ENCODE measurements at places on chromosomes 4 and X. TPM values are rescaled to one million over a fixed set of nuclear protein-coding genes. Genes with fewer than 3 reads are reported as not detected.

DNA sequence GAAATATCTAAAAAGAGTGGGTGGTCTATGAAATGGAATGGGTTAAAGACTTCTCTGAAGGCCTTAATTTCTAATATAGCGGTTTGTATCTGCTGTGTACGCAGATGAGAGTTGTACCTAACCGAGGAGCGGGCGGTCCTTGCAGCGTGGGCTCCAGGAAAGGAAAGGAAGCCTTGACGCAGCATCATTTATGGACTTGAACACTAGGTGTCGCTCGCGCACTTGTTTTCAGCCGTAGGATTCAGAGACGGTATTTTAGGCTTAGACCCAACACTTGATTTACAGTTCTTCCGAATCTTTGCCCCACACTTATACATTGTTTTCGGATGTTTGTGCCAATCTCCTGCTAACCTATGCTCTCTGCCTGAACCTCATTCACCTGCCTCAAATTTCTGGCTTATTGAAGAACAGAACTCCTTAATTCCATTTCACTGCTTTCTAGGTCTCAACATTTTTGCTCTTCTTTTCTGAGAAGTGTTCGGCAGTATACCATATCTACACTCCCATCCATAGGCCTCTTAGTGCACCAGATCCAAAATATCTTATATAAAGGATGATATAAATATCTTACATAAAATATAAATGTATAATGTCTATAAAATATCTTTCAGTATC, 48.9 kb upstream of the AADAT start:
- no peaks in the 10 kb centered on the region for H3K36me3 ChIP-seq
- no peak overlapping the region for H3K4me3 ChIP-seq
- peak; percentile 92 for DNase-seq
- no peaks in the 10 kb centered on the region for H3K4me1 ChIP-seq
- H3K27me3 ChIP-seq = no peaks in the 10 kb centered on the region

DNA sequence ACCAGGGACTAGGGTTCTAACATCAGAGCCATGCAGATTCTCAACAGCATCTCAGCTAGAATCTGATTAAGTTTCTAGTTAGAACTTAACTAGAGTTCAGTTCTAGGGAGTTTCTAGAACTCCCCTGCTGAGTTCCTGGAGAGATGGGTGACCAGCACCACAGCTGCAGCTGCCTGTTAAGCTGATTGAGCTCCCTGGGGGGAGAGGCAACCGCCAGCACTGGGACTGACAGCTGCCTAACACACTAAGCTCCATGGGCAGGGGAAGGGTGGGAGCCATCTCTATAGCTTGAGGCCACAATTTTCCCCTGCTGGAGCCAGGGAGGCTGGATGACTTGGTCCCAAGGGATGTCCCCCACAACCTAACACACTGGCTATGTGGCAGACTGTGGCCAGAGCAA, 84.2 kb downstream of the CHIC1 start:
- no peak overlapping the region for H3K27ac ChIP-seq
- H3K27me3 ChIP-seq = no peaks in the 10 kb centered on the region
- no peak overlapping the region for H3K4me3 ChIP-seq
- no peak for DNase-seq
- no peaks in the 10 kb centered on the region for H3K36me3 ChIP-seq

DNA sequence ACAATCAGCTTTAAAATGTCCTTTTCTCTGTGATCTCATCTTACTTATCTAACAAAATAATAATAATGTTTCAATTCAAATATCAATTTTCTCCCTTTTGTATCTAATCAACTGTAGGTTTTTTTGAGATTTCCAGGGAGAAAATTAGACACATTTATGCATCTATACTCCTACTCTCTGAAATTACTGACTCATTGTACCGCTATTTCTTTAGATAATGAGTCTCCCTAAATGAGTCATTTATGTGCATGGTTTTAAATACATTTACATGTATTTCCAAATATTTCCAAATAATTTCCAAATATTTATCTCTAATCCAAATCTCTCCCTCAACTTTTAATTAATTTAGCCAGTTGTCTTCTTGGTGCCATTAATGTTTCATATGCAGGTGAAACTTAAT, 621.0 kb downstream of the TECRL start:
- H3K36me3 ChIP-seq = no peaks in the 10 kb centered on the region
- H3K27me3 ChIP-seq = no peaks in the 10 kb centered on the region
- no peak for DNase-seq
- no peaks in the 10 kb centered on the region for H3K4me1 ChIP-seq
- H3K27ac ChIP-seq = no peak overlapping the region

DNA sequence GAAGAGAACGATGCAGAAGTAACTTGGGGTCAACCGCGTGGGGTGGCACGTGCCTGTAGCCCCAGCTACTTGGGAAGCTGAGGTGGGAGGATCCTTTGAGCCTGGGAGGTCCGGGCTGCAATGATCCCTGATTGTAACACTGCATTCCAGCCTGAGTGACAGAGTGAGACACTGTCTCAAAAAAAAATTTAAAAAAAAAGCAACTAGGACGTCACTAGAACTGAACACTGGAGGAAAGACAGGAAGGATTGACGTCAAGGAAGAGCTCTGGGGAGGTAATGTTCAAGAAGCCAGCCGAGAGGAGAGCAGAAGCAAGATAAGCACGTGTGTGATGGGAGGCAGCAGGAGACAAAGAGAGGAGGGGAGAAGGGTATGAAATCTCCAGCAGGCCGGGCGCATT, 28.7 kb downstream of the S100G start:
- H3K27ac ChIP-seq = no peak overlapping the region
- H3K4me1 ChIP-seq = no peaks in the 10 kb centered on the region
- DNase-seq = no peak
- peaks cover 73% of the 10 kb centered on the region for H3K36me3 ChIP-seq
- no peak overlapping the region for H3K4me3 ChIP-seq

DNA sequence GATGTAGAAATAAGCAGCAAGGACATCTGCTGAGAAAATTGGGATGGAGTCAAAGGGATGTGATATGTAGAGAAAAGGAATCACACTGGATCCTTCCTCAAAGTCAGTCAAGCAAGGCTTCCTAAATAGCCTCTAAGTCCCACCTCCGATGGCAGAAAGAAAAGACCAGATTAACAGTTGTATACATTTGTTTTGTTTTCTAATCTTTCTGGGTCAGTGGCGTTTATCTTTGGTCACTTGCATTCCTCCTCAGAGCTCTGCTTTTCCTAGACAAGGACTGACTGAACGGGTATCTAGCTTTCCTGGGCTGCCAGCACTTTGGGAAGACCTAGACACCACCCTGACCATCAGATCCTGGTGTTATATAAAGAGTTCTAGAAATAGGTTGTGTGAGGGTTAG, 23.2 kb downstream of the PACRGL start:
- H3K27me3 ChIP-seq = no peaks in the 10 kb centered on the region
- H3K27ac ChIP-seq = no peak overlapping the region
- DNase-seq = no peak
- H3K36me3 ChIP-seq = peaks cover 93% of the 10 kb centered on the region
- H3K4me1 ChIP-seq = no peaks in the 10 kb centered on the region

- H3K4me3 ChIP-seq = no peak overlapping the region
- H3K27me3 ChIP-seq = no peaks in the 10 kb centered on the region
- DNase-seq = peak; percentile 77
- peak overlapping the region; percentile 30 for H3K27ac ChIP-seq
Observed at GRCh38 chrX:56783450-56783831, 54.4 kb downstream of the NBDY start.

DNA sequence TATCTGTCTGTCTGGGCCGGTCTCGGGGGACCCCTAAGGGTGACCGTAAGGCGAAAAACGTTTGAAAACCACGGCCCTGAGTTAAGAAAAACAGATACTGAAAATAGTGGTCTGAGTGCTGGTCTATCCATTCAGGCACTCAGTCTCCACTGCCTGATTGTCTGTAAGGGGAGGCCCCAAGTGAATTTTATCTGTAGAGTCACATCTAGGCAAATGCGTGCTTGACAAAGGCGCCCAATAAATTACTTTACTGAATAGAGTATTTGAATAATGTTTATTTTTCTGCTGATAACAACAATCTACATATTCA, 465 bp downstream of the HNRNPH2 start:
- peak overlapping the region; percentile 89 for H3K27ac ChIP-seq
- H3K27me3 ChIP-seq = no peaks in the 10 kb centered on the region
- peak overlapping the region; percentile 51 for H3K4me3 ChIP-seq
- DNase-seq = no peak
- peaks cover 49% of the 10 kb centered on the region for H3K4me1 ChIP-seq

DNA sequence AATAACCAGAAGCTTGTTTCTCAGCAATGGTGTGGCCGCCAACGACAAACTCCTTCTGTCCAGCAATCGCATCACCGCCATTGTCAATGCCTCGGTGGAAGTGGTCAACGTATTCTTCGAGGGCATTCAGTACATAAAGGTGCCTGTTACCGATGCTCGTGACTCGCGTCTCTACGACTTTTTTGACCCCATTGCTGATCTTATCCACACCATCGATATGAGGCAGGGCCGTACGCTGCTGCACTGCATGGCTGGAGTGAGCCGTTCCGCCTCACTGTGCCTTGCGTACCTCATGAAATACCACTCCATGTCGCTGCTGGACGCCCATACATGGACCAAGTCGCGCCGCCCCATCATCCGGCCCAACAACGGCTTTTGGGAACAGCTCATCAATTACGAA, 383 bp downstream of the DUSP21 start:
- H3K36me3 ChIP-seq = no peaks in the 10 kb centered on the region
- no peaks in the 10 kb centered on the region for H3K27me3 ChIP-seq
- H3K4me1 ChIP-seq = no peaks in the 10 kb centered on the region
- DNase-seq = no peak
- no peak overlapping the region for H3K27ac ChIP-seq

ACE2 gene
- total RNA-seq = 1.0 TPM

FAM149A gene
- total RNA-seq = 7.0 TPM

SSX1 gene
- not detected for total RNA-seq

OGT gene
- total RNA-seq = 108 TPM

PCYT1B gene
- not detected for total RNA-seq

CHRDL1 gene
- total RNA-seq = 3.2 TPM
